ENCODE measurements at places on chromosomes 3 and 15. TPM values are rescaled to one million over a fixed set of nuclear protein-coding genes. Genes with fewer than 3 reads are reported as not detected.
A peak's percentile ranks its signal among the peaks of the same experiment; 100 is the strongest.

CNTN6 gene
- 0.97 TPM for total RNA-seq

GOLGA8N gene
- total RNA-seq = 2.6 TPM

B4GALT4 gene
- 47.5 TPM for total RNA-seq

IGSF10 gene
- 0.97 TPM for total RNA-seq

NXPE3 gene
- 22.0 TPM for total RNA-seq

ZSCAN2 gene
- total RNA-seq = 7.1 TPM

RTP3 gene
- 0.43 TPM for total RNA-seq

SENP7 gene
- total RNA-seq = 9.7 TPM

DNA sequence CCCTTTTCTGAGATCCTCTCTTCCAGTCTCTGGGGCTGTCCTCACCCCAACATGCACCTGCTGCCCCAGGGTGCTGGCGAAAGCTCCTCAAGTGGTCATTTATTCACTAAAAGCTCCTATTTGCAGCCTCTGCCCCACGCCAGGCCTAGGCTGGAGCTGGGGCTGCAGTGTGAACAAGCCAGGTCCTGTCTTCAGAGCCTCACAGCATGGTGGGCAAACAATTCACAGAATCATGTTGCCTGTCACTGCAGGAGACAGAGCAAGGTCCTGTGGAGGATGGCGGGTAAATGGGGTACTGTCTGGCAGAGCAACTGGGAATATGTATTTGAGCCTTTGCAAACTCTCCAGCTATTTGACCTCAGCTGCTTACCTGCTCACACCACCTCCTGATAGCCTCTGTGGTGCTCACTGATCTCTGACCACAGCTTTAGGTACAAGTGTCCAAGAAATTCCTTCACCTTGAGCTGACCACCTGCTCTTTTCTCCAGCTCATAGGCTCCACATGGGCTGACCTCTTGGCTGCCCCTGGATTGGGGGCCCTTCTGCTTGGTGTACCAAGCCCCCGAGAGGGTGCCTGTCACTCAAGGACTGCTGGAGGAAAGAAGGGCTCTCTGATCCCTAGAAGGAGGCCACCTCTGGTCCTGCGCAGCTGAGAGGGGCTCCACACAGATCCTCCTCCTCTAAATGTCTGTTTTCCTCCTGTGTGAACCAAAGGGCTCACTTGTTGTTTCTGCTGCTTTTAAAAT lies 35.6 kb downstream of the AMOTL2 start:
- DNase-seq = no peak

- no peak for DNase-seq
Observed at GRCh38 chr15:90883526-90883975, 753 bp upstream of the FES start.

- peak; percentile 74 for DNase-seq
Observed at GRCh38 chr3:178320456-178321351, 215.5 kb upstream of the KCNMB2 start.

DNA sequence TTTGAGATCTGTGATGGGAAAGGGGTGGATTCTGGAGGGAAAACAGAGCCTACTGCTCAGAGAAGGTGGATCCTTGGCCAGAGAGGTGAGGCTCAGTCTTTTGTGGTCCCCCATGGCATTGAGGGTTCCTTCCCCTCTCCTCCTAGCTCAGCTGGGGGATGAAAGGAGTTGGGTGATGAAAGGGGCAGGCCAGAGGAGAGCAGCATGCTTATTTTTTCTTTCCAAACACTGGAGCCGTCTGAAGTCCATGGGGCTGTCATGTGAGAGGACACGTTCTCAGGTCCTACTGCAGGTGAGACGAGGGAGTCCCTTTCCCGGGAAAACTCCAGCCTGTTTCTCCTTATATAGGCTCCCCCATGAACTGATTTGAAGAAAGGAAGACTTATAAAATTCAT lies 71.4 kb downstream of the SCN5A start:
- DNase-seq = no peak

DNA sequence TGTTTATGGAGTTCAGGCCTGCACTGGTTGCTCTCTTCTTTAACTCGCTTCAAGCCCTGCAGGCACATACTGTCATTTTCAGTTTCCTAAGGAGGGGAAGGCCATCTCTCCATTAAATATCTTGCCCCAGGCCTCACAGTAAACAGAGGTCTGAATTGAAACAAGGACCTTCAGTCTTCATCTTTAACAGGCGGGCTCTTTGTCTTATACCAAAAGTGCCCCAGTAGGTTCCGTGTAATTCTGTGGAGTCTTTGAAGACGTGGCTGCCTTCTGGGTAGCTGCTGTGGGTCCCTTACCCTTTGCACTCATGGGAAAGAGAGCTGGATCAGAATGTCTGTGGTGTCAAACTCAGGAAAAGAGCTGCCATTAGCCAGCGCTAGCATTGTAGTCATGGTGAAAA lies 161.2 kb downstream of the APBA2 start:
- no peak for DNase-seq

GRCh38 chr3:41987627-41988026 lies 25.7 kb upstream of the ULK4 start:
- no peak for DNase-seq

GRCh38 chr3:45909542-45909941 lies 23.2 kb downstream of the CCR9 start:
- no peak for DNase-seq

GRCh38 chr3:40162616-40163015 lies 146.9 kb upstream of the EIF1B start:
- no peak for DNase-seq

DNA sequence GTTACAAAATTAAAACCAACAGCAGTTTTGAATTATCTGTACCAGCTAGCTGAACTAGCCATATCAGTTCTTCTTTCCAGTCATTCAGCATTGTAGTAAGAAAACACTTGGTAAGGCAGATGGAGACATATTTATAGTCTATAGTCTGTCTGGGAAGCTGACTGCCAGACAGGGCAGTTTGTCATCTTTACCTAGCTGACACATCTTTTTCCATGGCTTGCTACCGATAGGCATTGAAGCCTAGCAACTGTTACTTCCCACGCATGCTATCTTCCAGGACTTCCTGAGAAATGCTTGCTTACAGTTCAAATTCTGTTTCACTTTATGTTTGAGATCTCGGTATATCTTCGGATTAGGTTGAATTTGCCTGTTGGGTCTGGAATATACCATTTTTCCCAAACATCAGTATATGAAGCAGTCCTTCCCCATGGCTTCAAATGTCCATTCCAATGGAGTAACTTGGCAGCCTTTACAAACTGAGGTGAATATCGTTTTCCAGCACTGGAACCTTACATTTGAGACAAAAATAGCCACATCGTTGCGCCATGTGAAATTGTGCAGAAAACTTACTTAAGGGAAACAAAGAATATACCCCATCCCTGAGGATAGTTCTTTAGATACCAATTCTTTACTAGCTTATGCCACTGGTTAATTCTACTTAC lies 8.8 kb downstream of the GNL3 start:
- no peak for DNase-seq

DNA sequence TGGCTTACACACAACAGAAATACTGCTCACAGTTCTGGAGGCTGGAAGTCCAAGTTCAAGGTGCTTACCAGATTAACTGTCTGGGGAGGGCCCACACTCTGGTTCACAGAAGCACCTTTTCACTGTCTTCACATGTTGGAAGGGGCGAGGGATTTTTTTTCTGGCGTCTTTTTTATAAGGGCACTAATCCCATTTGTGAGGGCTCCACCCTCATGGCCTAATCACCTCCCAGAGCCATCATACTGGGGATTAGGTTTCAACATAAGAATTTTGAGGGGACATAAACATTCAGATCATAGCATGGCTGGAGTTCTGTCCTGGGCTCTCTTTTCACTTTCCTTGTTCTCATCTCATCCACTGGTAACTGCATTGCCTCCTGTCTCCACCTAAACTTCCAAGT lies 63.5 kb downstream of the IGF1R start:
- DNase-seq = no peak

- DNase-seq = peak; percentile 91
Observed at GRCh38 chr15:35690698-35691116, 144.7 kb upstream of the DPH6 start.

- peak; percentile 67 for DNase-seq
Observed at GRCh38 chr15:51681303-51681963, at the start of gene SCG3. Gene SCG3, plus strand, starts transcription at chr15:51681503. Its CDS starts 253 bp downstream, at chr15:51681756.

DNA sequence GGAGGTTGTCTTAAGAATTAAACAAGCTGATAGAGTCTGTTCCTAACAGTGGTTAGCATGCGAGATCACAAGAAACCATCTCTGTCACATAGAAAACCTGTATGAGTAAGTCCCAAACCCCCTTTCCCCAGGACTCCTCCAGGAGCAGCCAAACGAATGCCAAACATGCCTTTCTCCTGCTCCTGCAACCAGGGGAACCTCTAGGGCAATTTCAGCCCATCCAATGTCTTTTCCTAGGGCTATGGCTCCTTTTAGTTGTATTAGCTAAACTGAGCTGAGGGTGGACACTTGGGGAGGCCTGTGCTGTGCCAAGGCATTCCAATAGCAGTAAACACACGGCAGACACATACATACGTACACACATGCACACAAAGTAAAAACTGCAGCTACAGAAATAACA lies 36.5 kb upstream of the TIMP4 start:
- no peak for DNase-seq

DNA sequence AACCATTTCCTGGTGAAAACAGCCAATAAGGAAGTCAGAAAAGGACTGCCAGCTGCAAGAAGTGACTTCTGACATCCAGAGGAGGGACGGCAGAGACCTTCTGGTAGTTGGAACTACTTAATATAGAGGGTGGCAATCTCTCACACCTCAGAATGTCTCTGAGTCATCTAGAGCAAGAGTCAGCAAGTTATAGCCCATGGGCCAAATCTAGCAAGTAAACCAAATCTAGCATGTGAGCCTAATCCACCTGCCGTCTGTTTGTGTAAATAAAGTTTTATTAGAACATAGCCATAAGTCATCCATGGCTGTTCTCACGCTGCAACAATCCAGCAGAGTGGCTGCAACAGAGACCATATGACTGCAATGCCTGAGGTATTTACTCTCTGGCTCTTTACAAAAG lies 160.5 kb upstream of the NR2E3 start:
- peak; percentile 69 for DNase-seq

GRCh38 chr3:31219131-31219843 lies 313.4 kb upstream of the STT3B start:
- DNase-seq = peak; percentile 48

DNA sequence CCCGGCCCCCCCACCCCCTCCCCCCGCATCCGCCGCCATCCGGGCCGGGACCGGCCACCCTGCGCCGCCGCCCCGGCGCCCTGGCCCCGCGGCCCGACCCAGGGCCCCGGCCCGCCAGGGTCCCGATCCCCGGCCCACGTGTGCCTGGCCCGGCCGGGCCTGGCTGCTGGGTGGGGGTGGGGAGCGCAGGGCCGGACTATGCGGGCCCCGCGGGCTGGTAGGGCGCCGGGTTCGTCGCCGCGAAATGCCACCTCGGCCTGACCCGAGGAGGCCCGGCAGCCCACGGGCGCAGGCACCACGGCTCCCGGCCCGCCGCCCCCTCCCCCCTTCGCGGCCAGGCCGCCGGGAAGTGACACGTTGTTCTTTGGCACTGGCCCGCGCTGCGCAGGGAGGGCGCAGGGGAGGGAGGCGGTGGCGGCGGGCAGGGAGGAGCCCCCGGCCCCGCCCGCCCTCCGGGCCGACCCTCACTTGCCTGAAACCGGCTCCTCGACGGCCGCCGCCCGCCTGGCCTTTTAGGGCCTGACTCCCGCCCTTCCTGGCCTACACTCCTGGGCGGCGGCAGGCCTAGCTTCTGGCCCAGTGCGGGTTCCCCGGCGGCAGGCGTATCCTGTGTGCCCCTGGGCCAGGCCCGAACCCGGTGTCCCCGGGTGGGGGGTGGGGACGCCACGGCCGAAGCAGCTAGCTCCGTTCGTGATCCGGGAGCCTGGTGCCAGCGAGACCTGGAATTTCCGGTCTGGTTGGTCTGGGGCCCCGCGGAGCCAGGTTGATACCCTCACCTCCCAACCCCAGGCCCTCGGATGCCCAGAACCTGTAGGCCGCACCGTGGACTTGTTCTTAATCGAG lies 515 bp downstream of the EIF4G1 start:
- DNase-seq = peak; percentile 83

DNA sequence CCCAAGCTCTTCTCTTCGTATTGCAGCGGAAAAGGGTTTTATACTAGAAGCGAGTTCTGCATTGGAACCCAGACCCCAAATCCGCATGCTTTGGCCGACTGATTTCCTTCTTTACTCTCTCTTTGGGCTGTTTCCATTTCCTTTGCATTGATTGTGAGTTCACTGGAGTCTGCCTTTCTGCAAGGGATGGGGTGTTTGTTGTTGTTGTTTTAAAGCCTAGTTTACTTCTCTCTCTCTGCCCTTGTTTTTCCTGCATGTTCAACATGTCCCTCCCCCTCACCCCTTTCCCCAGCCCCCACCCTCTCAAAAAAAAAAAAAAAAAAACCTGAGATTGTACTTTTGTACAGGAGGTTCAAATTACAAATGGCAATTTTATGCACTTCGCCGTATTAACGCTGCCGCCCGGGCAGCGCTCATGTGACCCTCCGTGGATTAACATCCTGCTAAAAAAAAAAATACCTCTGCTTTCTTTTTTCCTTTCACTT lies 2.2 kb downstream of the NR2F2 start:
- DNase-seq = peak; percentile 48

DNA sequence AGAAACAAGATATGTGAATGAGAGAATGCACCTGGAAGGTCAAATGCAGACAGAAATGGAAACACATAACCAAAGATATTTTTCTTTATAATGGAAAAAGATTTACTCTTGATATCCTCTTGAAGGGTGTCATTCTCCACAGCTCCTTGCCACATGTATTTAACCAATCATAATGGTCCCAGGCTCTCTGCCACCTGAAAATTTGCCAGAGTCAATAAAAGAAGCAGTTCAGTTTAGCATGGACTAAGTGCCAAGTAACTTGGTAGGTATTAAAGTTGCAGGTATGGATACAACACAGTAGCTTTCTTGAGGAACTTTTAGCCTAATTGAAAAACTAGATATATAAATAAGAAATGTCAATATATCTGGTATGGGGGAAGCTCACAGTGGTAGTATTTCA lies 33.5 kb downstream of the TUSC7 start:
- no peak for DNase-seq

DNA sequence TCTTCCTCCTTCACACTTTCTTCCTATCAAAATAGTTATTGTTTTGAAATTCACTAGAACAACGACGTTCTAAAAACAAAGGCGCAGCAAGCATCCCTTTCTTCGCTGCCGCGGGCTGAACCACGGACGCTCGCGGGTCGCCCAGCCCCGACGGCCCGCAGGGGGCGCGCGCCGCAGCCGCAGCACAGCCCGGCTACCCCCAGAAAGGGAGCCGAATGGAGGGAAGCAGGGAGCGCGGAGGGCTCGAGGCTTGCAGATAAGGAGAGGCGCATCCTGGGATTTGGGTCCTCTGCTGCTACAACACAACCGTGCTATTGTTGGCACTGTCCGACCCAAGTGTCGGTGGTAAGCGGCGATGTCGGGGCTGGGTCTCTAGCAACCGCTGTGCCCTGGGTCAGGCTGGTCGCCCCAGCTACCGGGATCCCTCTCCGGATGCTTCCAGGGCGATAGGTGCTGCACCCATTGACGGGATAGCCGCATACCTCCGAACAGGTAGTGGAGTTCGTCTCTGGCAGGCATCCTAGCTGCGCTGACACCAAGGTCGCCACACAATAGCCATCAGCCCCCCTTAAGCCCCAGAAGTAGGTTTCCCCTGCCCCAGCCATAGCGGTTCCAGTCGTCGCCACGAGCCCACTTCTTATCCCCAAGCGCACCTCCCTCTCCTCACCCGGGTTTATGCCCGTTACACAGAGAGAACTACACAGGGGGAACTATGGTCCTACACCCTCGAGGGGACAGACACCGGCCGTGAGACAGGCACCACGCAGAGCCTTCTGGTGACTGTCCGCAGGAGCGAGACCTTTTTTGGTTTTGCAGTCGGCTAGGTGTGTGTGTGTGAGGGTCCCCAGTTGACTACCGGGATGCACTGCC lies 6.0 kb downstream of the ONECUT1 start:
- no peak for DNase-seq
